ENCODE measurements at places on chromosomes 1 and 21.

DNA sequence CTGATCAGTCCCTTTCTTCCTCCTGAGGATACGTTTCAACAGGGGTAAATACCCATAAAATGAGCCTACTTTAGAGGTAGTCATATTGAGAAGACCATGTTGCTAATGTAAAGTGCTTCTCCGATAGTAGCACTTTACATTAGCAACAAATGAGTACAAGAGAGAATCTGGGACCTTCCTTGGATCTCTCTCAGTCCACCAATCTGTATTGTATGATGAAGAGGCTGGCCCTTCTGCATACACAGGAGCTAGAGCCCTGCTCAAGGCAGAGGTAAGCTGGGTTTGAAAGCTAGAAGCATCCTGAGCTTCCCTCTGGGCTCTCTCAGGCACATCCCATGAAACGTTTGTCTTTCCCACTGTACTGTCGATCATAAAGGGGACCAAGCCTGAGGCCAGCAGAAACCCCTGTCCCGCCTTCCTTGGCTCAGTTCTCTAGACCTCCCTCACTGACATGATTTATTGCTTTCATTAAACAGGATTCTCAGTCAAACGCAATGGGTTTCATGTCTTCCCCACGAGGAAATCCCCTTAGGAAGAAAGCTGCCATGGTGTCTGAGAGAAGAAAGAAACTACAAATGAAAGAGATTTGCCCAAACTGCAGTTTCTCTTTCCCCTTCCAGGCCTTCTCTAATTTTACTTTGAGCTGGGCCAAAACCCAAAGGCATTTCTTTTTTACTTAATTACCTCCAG is 62.8 kb upstream of the BCAR3 start:
- DNase-seq: no peak

- DNase-seq: peak; percentile 60
Observed at GRCh38 chr1:84143796-84144565, at the start of gene PRKACB. TSS of gene PRKACB (plus strand) at chr1:84144271. CDS start at chr1:84144362, 91 bp downstream.

DNA sequence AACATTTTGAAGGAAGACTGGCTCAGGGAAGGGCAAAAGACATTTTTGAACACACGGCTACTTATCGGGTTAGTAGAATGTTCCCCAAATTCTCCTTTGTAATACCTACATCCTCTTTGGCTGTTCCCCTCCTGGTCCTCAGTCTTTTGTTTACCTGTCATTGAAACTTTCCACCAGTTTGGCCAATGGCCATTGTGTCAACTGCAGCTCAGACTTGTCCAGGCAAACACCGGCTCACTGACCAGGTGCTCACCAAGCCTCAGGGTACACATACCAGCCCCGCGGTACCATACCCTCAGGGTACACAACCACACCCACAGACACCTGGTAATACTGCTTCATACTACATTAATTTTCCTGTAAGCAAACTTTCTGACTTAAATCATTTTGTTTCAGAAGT is 84.8 kb upstream of the ZNF648 start:
- DNase-seq: no peak

DNA sequence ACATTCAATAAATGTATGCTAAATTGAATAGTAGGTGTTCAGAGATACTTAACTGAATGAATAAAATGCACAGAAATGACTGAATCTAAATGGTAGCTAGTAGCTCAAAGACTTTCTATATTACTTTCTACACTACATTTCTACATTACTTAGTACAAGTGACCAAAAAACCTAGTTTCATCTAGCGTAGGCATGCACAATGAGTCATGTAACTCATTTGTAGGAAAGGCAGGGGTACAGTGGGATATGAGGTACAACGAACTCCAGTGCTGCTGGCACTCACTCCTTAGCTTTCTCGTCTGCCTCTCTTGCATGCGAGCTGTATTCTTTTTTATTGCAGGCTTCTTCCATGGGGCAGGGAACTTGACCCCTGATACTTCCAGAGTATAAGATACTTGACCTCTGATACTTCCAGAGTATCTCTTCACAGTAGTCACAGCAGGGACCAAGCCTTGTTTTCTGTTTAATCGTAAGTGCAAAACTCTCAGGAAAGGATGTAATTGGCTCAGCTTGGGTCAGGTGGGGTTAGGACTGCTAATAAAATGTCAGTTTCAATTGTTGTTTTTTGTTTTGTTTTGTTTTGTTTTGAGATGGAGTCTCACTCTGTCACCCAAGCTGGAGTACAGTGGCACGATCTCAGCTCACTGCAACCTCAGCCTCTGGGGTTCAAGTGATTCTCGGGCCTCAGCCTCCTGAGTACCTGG is 4.9 kb upstream of the ATP2B4 start:
- no peak for DNase-seq
